ENCODE measurements at places on chromosomes 4 and X.

DNA sequence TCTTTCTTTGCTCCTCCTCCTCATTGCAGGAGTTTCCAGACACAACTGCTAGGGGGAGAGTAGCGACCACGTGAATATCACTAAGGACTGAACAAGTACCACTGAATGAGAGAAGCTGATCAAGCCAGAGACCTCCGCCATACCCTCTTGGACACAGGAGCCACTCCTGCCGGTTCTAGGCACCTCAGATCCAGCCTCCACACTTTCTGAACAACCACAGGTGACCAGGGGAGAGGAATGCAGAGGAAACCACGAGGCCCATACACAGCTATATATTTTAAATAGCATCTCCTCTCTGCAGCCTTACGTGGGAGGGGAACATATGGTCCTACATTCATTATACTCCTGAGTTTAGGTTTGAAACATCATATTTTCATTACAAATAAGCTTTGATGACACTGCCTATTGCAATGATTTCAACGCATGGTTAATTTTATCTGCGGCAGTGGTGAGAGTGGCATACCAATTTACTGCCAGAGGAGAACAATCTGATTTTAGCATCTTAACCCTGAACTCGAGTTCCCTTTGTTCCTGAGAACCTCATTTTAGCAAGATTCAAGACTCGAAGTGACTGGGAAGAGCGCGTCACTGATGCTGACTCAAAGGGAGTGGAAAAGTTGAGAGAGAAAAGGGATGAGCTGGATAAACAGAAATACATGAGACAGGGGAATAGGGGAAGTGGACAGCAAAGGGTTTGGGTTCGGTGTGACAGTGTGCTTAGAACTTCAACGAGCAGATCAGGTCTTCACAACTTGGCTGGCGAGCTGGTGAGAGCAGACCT is 231.7 kb upstream of the PPARGC1A start:
- no peak for DNase-seq

DNA sequence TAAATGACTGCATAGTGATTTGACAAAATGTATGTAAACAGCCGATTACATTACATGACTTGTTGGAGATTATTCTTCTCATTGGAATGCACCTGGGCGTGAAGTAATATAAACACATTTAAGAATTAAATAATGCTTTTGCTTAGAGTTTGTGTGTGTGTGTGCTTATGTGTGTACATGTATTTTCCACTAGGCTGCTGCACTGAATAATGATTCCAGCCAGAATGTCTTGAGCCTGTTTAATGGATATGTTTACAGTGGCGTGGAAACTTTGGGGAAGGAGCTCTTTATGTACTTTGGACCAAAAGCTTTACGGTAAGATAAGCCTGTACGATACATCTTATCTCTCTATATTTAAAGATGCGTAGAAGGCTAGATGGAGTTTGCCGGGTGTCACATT is 12.6 kb downstream of the NEIL3 start:
- no peak for DNase-seq

- no peak for DNase-seq
Observed at GRCh38 chr4:2049811-2050210, 9.3 kb upstream of the NAT8L start.

DNA sequence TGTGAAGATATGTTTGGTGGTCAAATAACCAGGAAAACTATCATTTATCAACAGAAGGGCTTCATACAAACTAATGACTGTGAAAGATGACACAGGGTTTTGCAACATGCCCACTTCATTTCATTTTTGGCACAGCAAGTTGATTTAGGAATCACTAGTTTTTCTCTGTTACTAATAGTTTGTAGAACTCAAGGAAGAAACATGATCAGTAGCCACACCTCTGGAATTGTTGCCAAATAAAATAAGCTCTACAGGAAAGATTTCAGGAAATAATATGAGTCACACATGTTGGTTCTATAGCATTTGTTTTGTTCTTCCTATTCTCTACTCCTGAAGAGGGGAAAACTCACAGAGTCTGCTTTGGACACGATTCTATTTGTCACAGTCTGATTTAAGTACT is 255.4 kb downstream of the TLL1 start:
- DNase-seq = no peak

DNA sequence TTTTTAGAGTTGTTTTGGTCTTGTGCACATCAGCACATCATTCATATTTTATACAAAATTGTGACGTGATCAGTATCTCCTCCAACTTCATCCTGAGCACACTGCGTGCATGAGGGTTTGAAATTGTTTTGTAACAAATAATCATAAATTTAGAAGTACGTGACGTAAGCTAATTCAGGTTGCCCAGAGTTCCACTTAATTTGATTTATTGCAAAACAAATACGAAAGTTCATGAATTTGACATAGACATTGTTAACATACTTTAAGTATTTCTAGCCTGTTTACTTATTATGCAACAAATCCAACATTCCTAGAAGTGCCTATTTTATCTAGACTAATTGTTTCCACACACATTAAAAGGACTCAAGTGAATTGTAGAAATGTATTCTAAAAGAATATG is 48.3 kb downstream of the MAP7D3 start:
- no peak for DNase-seq

- no peak for DNase-seq
Observed at GRCh38 chr4:144633215-144633614, 12.7 kb upstream of the HHIP start.

- DNase-seq = no peak
Observed at GRCh38 chrX:34880656-34881055, 61.9 kb upstream of the FAM47B start.

DNA sequence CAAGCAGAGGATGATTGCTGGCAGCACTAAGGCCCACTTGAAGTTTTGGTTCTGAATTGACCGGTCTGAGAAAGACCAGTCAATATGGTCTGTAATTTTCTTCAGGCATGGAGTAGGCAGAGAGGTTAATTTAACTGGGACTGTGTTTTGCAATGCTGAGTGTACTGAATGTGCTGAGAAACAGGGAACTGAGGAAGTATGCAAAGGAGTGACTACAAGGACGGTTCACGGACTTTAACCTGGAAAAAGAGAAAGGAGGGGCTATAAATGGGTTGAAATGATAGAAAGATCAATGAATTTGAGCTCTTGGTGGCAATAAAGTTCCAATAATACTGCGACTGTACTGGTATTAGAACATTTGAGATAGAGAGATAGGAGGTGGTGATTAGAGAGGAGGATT is 84.5 kb downstream of the MAGEB17 start:
- no peak for DNase-seq

DNA sequence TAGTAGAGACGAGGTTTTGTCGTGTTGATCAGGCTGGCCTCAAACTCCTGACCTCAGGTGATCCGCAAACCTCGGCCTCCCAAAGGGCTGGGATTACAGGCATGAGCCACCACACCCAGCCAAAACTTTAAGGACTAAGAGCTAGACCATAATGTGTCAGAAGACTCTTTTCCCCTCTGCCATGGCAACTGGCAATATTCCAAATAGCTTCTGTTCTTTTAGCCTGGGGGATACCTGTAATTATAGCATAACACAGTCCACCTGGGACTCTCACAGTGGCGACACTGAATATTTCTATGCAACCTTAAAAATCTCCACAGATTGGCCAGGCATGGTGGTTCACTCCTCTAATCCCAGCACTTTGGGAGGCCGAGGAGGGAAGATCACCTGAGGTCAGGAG is 45.5 kb upstream of the RBM47 start:
- DNase-seq = no peak

- no peak for DNase-seq
Observed at GRCh38 chrX:68881911-68882310, 53.1 kb downstream of the EFNB1 start.

DNA sequence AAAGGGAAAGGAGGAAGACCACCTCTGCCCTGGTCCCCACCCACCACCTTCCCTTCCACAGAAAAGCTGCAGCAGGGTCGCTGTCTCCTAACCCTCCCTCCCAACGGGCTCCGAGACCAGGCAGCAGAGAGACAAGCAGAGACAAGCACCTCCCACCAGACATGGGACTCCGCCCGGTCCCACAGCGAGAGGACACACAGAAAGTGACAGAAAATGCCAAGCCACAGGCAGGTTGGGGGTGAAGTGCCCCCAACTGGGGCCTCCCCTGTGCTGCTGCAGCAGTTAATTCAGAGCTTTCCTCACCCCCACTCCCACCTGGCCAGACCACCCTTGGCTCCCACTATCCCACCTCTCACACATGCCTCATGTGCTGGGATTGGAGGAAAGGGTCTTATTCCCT is 64.4 kb upstream of the AFAP1 start:
- no peak for DNase-seq

DNA sequence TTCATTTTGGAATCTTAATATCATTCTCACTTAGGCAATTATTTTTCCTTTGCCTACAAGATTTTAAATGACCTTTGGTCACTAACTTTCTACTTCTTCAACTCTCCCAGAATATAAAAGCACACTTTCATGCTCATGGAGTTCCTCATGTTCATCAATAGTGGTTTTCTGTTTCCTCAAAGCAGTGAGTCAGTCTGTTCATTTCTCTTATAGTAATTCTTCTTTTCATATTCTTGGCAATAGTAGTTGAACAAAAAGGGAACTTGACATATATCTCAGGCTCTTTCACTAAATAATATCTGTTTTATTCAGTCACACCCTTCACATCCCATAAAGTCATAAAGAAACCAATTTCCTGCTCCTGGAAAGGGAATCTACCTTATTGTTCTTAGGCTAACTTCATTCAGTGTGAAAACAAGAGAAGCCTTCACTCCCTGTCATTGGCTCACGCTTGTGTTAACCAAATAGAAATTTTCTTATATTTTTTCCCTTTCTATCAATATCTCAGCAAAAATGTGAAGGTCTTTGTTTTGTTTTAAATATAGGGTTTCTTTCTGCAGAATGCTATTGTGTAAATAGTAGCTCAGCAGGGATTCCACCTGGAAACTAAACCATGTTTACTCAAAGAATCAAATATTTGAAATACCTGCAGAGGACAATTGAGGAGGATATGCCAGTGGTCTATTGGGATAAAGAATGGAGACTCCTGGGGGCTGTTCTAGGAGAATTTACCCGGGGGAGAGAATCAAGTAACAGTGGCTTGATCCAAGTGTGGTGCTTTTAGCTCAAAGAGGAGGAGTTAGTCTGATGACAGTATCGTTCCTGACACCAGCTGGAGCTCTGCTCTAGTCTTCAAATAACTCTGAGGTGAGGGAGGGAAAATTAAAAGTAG is 13.4 kb upstream of the TNIP3 start:
- DNase-seq = no peak

DNA sequence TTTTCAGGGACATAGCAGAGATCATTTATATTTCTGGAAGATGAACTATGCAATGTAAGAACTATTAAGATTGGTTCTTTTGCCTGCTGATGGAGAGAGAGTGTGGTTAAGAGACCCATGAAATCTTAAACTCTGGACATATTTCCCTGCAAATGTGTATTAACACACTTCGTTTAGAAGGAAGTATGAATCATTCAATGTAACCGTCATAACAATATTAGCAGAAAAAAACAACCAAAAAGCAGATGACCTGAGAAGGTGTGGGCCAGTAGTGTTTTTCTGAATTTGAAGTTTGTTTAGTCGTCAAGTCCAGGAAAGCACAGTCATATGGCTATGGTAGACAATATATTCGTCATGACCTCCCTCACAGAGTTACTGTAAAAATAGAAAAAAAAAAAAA is 2.5 kb upstream of the TMPRSS11D start:
- no peak for DNase-seq
